ENCODE measurements at places on chromosomes 5 and 9.

- no peak for DNase-seq
Measured at GRCh38 chr5:168753691-168754254, 174.6 kb upstream of the PANK3 start.

- DNase-seq: no peak
Measured at GRCh38 chr5:111641533-111642233, 115.3 kb downstream of the NREP start.

DNA sequence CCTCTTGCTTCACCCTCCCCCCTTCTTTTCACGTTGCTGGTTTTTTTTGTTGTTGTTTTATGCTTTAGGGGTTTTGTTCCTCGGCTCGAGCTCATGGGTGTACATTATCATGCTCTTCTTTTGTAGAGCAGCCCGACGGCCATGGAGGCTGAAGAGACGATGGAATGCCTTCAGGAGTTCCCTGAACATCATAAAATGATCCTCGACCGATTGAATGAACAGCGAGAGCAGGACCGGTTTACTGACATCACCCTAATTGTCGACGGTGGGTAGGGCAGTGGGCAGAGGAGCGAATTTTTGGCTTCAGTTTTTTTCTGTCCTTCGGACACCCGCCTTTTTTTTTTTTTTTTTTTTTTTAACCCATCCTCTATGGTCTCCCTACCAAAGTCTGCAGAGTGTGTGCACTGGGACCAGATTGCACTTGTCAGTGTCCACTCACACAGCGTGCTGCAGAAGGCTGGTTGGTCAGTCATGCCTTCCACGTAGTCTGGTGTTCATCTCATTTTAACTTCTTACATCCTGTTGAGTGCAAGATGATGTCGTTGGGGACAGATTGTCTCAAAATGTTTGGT is 1.3 kb downstream of the ZNF131 start:
- DNase-seq: peak; percentile 5

GRCh38 chr9:61665330-61665751 is 475.5 kb downstream of the SPATA31A7 start:
- no peak for DNase-seq

DNA sequence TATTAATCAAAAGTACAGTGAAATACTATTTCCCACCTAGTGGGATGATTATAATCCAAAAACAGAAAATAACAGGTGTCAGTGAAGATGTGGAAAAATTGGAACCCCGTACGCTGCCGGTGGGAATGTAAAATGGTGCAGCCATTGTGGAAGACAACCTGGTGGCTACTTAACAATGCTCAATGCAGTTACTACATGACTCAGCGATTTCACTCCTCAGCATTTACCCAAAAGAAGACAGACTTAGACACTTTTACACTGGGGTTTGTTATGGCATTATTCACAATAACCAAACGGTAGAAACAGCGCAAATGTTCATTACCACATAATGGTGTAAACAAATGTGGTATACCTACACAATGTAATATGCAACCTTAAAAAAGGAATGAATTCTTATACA is 23.9 kb downstream of the SECISBP2 start:
- DNase-seq: no peak

- no peak for DNase-seq
Measured at GRCh38 chr5:138974227-138975063, 99.3 kb upstream of the LRRTM2 start.

- no peak for DNase-seq
Measured at GRCh38 chr5:75546830-75547229, 35.1 kb downstream of the POLK start.

DNA sequence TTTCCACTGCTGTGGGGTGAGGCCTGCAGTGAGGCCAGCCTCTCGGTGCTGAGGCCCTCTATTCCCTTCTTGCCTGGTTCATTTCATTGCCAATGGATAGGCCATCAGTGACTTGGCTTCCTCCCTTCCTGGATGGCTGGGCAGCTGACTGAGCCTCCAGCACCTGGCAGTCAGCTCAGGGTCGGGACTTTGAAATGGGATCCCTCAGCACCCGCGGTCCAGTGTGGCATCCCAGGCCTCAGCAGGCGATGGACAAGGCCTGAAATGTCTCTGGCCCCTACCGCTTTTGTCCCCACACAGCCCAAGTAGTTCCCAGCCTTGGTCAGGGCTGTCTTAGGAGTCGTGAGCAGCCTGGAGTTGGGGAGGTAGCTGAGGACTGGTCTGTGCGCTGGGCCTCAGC is 17.2 kb downstream of the NDST1 start:
- DNase-seq: no peak

- peak; percentile 54 for DNase-seq
Measured at GRCh38 chr5:50711280-50711679, 44.8 kb downstream of the PARP8 start.

GRCh38 chr9:124456341-124457078 is 6.3 kb downstream of the ADGRD2 start:
- no peak for DNase-seq

All from stimulated activated CD4-positive, alpha-beta T cell treated with anti-CD3 and anti-CD28 coated beads, Interleukin-1b, Interleukin-23, amount 100 ng/mL, for 48 hours (primary cell).